ENCODE measurements at places on chromosomes 5 and 9.

DNA sequence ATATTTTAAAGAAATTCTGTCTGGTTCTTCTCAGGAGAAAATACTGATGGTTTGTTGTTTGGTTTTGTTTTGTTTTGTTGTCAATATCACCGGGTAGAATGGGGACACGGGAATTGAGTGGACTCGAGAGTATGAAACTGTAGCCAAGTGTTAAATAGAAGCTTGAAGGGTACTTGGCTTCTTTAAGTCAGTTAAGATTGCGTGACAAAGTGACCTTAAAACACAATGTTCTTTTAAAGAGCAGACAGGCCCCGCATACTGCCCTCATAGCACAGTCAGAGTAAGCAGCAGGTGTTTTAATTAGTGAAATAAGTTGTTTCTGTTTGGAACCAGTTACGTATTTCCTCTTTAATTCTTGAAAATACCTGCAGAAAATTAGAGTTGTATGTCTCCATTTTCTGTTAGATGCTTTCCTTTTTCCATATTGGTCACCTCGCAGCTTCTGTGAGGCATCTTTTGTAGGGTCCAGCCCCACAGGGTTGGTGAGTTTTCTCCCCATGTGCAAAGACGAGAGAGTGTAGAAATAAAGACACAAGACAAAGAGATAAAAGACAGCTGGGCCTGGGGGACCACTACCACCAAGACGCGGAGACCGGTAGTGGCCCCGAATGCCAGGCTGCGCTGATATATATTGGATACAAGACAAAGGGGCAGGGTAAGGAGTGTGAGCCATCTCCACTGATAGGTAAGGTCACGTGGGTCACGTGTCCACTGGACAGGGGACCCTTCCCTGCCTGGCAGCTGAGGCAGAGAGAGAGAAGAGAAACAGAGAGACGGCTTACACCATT, 9.6 kb downstream of the TRIP13 start:
- no peak for DNase-seq

DNA sequence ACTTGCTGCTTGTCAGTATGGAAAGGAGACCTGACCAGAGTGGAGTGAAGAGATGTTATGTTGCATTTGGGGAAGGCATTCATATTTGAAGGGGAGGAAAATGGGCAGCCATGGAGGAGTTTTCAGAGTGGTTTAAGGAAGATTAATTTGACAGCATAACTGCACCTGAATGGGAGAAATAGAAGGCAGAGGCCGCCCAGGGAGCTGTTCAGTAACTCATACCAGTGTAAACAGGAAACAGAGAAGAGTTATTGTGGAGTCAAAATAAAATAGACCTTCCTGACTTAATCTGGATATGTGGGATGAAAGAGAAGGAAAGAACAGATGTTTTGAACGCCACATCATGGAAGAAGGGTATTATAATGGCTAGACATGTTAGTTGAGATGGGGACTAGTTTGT, 13.4 kb downstream of the SLC44A1 start:
- DNase-seq: no peak

DNA sequence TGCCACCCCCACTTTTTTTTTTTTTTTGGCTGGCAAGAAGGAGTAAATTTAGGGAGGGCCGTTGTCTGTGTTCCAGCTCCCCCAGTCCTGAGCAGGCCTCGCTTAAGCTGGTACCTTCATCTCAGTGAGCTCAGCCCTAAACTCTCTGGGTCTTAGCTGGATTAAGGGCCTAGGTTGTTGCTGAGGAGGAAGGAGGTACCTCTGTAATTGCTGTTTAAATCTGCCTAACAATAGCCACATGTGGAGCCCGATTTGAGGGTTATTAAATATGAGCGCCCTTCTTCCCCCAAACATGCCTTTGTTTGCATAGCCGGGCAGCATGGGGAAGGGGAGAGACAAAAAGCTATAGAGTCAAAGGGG, 179.0 kb upstream of the PITX1 start:
- DNase-seq: no peak

- peak; percentile 31 for DNase-seq
These were observed 82.6 kb upstream of the SV2C start for GRCh38 chr5:76000582-76000981.

GRCh38 chr5:127072861-127073846, at the start of gene C5orf63:
TSS of gene C5orf63 (minus strand) at chr5:127073502. CDS start at chr5:127058995, 14,507 bp downstream.
- peak; percentile 13 for DNase-seq

DNA sequence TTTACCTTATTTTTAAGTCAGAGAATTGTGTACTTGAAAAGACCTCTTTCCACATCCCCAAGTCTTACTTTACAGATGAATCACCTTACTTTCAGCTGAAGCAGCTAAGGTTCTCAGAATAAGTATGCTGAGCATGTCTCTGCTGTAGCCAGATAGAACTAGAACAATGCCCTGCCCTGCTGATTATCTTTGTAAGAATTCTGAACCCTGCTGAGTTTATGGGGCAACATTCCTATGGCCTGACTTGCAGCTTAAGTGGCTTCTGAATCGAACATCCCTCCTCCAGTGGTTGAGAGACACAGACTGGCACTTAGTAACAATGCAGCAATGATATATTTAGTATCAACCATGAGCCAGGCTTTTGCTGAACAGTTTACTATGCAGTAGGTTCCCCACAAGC, 592.0 kb upstream of the WWC1 start:
- DNase-seq: no peak

DNA sequence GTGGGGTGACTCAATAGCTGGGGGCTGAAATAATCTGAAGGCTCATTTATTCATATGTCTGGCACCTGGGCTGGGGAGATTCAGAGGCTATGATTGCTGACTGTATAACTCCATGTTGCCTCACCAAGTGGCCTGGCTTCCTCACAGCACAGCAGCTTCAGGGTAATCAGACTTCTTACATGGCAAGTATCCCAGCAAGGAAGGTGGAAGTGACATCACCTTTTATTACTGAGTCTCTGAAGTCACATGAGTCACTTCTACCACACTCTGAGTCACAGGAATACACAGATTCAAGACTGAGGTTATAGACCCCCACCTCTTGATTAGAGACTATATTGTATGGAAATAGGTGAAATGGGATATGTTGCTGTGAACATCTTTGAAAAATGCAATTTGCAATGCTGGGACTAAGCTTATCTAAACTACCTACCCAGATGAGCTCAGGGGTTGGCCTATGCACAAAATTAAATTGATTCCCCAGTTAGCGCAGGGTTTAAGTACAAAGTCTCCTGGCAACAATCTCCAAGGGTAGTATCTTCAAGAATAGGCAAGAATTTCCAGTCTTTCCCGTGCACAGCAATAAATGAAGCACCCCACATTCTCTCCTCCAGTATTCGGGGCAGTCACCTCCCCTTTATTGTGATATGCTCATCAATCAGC, 553.1 kb downstream of the LRRC70 start:
- no peak for DNase-seq

DNA sequence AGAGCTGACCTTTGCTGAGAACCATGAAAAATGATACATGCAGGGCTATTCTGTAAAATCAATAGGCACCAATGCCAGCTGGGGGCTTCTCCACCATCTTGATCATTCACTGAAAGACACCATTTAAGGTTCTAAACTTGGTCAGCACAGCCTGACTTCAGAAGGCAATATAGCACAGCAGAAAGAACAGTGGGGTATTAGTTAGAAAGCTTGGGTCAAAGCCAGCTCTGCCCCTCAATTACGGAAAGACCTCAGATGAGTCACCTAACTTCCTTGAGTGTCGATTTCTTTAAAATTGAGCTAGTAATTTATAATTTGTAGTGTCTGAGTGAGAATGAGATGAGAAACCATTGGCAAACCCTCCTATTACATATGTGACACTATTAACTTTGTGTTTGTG, 3.4 kb downstream of the TNC start:
- no peak for DNase-seq

- DNase-seq: no peak
These were observed 7.2 kb upstream of the CACNA1B start for GRCh38 chr9:137870432-137870831.

GRCh38 chr9:94981723-94982090, 255.2 kb downstream of the AOPEP start:
- no peak for DNase-seq

GRCh38 chr9:14251154-14252071, 62.5 kb downstream of the NFIB start:
- peak; percentile 71 for DNase-seq

DNA sequence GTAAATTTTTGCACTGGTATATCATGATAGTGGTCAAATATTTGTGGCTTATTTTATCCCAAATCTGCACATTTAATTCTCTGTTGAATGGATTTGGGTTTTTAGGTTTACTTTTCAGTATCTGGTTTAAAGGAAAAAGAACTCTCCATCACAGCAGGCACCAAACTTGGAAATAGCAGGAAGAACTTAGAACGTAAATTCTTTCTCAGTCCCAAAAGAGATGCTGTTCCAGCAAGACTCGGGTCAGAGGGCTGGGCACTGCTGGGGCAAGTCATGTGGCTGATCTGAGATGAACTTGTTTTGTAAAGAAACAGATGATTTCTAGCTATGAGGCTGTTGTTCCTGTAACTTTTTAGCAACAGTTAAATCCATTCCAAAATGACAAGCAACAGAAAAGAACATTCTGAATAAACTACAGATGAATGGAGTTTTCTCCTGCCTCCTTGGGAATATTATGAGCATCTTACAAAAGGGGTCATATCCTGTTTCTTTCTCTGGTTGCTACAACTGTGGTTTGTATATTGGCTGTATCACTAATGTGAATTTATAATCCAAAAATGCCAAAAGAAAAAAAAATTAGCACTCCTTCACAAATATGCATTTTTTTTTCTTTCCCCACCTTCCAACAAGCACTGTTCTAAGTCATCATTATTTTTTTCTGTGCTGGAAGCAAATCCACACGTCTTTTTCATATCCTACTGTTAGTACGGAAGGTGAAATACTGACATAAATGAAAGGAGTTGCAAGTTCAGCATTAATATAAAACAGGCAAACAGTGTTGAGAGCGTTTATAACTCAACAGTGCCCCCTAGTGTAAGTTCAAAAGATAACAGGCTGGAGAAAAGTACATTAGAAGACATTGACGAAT, 31.1 kb downstream of the OR2K2 start:
- DNase-seq: peak; percentile 46
